Astrocyte (in vitro differentiated cells and primary cell): ENCODE measurements at places on chromosomes 12 and 14.

GRCh38 chr12:80038062-80038560 is 61.2 kb upstream of the OTOGL start:
- no peak for DNase-seq

DNA sequence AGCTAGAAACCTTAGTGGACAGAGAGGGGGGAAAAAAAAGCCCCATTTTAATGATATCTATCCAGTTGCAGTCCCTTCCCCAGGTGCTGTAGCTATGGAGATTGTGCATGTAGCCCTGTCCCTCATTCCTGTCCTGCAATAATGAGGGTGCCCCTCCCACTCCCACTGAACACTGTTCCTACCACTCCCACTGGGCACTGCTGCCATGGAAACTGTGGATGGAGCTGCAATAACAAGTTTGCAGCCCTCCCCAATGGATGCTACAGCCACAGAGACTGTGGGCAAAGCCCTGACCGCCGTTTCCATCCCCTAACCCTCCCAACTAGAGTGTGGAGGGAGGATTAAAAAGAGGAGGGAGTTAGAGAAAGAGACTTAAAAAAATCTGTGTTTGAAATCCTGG is 238.3 kb downstream of the FUT8 start:
- no peak for DNase-seq

DNA sequence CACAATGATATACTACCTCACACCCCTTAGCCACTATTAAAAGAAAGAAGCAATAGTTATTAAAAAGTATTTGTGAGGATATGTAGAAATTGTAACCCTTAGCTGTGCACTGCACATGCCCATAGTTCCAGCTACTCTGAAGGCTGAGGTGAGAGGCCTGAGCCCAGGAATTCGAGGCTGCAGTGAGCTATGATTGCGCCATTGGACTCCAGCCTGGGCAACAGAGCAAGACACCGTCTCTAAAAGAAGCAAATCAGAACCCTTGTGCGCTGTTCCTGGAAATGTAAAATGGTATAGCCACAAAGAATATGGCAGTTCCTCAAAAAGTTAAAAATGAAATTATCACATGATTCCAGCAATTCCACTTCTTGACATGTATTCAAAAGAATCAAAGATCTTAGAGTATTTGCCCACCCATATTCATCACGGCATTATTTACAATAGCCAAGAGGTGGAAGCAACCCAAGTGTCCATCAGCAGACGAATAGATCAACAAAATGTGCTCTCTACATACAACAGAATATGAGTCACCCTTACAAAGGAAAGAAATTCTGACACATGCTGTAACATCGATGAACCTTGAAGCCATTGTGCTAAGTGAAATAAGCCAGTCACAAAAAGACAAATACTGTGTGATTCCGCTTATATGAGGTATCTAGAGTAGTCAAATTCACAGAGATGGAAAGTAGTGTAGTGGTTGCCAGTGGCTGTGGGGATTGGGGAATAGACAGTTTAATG is 23.7 kb upstream of the YLPM1 start:
- DNase-seq, result peak; percentile 14

GRCh38 chr12:118035190-118036041 is 18.9 kb downstream of the RFC5 start:
- DNase-seq, result no peak

- no peak for DNase-seq
Observed at GRCh38 chr12:228846-229200, 14.9 kb upstream of the SLC6A12 start.
